ENCODE measurements at places on chromosomes 7 and 10.

DNA sequence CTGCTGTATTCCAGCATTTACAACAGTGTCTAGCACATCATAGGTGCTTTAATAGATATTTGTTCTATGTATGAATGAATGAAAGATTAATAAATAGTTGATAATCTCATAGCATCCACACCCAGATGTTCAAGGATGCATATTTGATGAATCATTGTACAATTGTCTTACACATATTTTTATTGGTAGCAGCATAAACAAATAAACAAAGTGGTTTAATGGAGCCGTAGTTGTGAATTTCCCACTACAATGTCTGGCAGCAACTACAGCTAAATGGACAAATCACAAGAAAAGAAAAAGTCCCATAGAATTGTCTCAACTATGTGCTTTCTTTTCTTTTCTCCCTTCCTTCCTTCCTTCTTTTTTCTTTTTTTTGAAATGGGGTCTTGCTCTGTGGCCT, 150.8 kb downstream of the NRP1 start:
- no peak for DNase-seq

DNA sequence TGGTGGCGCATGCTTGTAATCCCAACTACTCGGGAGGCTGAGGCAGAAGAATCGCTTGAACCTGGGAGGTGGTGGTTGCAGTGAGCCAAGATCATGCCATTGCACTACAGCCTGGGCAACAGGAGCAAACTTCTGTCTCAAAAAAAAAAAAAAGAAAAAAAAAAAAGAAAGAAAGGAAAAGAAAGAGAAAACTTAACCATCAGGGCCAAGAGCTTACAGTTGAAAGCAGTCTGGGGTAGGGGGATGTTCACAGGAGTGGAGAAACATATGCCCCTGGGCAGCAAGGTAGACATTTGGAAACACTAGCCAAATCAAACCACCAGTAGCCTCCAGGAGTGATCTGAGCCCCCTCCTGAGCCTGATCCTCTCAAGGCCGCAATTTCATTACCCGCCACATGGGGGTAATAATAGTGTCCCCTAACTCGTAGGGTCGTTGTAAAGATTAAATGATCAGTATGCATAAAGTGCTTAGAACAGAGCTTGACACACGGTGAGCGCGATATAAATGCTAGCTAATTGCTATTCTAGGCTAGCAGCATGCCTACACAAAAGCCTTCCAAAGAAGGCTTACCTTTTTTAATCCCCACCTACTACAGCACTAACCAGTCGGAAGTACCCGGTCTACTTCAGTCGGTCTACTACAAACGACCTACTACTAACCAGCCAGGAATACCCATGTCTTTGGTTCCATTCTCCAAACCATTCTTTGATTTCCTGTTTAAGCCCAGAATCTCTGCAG, 274.3 kb upstream of the NEBL start:
- no peak for DNase-seq

- DNase-seq = no peak
Observed at GRCh38 chr10:97134983-97135382, 50.8 kb downstream of the SLIT1 start.

- DNase-seq = no peak
Observed at GRCh38 chr10:79181227-79181626, 112.5 kb downstream of the ZMIZ1 start.

GRCh38 chr10:79148452-79149344, 79.9 kb downstream of the ZMIZ1 start:
- no peak for DNase-seq

GRCh38 chr7:20329389-20330238, 1.1 kb upstream of the ITGB8 start:
- no peak for DNase-seq

- no peak for DNase-seq
Observed at GRCh38 chr7:70098133-70098561, 499.9 kb downstream of the AUTS2 start.

- no peak for DNase-seq
Observed at GRCh38 chr7:2163600-2164555, 68.9 kb downstream of the MAD1L1 start.

GRCh38 chr10:116241085-116241484, 31.9 kb downstream of the GFRA1 start:
- DNase-seq = no peak

- DNase-seq = no peak
Observed at GRCh38 chr10:86255405-86256251, 111.0 kb downstream of the GRID1 start.

DNA sequence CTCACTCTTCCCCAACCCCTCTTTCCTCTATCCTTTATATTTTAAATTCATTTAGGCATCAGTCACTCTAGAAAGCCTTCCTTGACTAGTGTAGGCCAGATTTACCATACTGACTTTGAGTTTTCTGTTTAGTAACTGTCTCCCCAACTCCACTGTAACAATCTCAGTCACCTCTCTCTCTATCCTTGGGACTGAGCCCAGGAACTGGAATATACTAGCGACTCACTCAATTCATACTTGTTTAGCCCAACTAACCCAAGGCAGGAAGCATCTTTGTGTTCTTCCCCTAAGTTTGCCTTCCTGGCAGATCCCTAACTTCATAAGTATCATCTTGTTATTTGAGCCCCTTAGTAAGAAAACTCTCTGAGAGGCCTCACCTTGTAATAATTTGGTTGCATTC, 19.1 kb downstream of the PLCE1 start:
- DNase-seq = no peak

- DNase-seq = no peak
Observed at GRCh38 chr10:9342885-9343570, 1288.5 kb downstream of the GATA3 start.

DNA sequence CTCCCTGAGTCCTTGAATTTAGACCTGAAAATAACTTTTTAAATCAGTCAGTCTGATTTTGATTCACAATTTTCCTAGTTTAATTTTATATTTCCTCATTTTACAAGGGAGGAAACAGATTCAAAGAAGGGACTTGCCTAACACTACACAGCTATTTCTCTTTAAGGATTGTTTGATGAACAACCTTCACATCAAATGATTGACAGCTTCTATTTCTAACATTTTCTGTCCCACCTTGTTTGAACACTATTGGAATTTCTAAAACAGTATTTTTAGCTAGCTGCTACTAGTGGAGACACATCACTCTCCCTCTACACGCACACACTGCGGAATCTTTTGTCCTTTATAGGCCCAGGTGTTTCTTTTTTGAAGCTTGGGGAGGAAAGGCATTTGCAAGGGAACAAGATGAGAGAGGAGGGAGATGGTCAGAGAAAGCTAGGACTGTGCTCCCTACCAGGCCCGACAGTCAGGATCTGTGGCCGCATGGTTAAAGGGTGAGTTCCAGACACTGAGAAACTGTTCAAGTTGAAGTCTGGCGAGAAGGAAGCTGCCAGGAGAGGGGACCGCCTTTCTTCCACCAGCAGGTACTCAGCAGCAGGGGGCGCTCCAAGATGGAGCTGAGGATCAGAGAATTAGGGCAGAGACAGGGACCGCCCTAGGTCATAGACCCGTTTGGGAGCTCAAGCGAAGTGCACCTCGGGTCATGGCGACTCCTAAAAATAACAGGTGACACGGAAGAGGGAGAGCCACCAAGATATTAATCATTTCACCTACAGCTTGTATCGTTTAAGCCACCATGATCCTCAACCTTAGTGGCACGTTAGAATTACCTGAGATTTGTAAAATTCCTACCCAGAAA, 49.7 kb downstream of the DNAJC12 start:
- peak; percentile 40 for DNase-seq

DNA sequence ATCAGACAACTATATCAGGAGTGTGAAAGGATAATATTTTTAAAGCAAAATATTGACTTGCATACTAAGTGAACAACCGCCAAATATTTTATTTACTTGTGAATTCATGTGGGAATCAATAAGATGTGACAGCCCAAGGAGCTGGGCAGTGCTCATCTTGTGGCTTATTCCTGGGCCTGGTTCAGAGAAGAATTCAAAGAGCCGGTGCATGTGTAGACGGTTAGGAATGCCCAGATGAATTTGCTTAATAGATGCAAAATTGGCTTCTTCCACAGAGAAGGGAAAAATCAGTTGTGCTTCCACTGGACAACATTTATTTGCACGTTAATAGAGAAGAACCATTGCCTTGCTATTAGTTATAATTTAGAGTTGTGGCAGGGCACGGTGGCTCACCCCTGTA, 4.4 kb downstream of the MYL7 start:
- no peak for DNase-seq

- no peak for DNase-seq
Observed at GRCh38 chr7:120720317-120720716, 137.6 kb downstream of the TSPAN12 start.

- DNase-seq = no peak
Observed at GRCh38 chr10:60525716-60526585, 136.3 kb upstream of the ANK3 start.

GRCh38 chr10:122326806-122327205, 47.7 kb upstream of the PLEKHA1 start:
- DNase-seq = no peak

- no peak for DNase-seq
Observed at GRCh38 chr10:87538092-87539015, 33.7 kb downstream of the MINPP1 start.

DNA sequence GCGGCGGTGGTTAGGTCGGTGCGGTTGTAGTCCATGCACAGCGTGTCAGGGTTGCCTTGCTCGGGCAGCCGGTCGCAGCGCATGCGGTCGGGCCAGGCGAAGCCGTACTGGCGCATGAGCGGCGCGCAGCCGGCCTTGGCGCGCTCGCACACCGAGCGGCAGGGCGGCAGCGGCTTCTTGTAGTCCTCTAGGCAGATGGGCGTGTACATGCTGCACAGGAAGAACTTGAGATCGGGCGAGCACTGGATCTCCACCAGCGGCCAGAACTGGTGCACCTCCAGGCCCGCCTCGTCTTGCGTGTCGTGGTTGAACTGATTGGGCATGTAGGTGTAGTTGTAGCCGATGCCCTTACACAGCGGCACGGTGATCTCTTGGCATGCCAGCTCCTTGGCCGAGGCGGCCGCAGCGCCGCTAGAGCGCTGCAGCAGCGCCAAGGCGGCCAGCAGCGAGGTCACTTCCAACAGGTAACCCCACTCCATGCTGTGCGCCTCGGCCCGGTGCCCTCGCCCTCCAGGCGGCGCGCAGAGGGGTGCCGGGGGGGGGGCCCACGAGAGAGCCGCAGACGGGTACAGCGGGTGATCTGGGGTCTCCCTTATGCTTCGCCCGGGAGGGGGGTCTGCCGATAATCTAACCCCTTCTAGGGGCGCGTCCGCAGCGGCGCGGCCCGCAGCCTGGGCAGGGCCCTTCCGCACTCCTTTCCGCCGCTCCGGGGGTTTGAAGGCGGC, 983 bp downstream of the FZD8 start:
- DNase-seq = no peak

GRCh38 chr10:30160271-30160982, 101.0 kb upstream of the JCAD start:
- DNase-seq = no peak

GRCh38 chr7:80107278-80107677, 27.4 kb upstream of the GNAI1 start:
- DNase-seq = peak; percentile 72

DNA sequence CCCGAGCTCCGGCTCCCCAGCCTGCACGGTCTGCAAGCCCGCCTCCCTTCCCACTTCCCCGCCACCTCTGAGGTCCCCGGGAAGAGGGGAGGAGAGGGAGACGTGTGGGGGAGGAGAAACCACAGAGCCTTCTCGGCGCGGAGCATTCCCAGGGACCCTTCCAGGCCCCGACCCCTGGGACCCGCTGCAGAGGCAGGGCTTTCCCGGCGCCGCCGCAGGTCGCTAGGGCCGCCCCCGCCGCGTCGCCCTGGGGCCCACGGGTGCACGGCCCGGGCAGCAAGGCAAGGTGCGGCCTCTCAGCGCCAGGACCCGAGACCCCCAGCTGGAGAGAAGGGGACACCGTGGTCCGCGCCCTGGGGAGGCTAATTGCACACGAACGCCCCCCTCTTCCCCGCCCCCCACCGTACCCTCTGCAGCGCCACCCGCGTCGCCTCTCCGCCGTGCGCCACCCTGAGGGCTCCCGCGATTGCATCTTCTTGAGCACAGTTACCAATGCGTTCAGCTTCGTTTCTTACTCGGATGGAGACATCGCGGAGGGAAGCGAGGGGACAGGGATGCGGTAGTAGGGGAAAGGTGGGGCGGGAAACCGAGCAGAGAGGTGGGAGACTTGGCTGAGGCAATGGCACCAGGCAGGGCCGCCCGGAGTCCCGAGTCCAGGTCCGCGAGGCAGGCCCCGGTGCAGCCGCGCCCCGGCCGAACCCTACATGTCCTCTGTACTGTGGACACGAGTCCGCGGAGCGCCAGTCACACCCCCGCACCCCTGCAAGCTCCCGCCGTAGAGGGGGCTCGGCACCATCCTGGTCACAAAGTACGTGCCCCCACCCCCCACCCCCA, 28.9 kb downstream of the SKIDA1 start:
- no peak for DNase-seq

DNA sequence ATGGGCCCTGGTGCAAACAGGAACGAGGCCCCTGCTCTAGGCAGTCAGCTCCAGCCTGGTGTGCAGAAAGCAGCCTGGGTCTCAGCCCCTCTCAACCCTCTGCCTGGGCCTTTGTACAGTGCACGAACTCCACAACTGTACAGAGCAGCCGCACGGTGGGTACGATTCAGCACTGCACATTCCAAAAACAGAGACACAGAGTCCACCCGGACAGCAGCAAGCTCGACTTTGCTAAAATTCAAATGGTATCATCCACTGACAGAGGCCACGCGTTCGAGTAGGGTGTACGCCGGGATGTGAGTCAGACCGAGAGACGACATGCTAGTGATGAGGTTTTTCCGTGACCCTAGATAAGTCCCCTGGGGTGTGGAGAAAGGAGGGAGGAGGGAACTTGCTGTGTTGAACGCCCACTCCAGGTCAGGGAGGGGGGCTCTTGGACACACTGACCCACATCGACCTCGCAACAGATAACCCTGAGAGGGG, 65.6 kb upstream of the PDGFA start:
- DNase-seq = no peak

DNA sequence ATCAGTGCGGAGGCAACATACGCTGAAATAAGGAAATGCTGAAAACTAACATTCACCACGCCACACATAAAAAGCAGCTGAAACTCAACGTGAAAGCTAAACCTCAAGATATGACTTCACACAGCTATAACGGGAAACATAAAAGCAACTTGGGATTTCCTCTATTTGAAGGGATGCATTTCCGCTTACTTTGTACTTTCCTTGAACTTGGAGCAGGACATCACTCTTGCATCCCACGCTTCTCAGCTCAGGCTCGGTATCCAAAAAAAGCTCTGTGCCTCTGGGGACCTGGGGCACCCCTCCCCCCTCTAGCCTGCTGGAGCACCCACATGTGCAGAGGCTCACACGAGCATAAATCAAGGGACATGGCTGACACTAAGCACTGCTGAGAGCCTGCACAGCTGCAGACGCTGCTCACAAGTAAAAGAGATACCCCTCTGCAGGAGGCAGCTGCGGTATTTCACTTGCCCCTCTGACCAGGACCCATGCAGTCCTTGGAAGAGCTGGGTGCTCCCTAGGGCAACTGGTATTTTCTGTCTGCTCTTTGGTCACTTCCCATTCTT, 34.2 kb downstream of the PARD3 start:
- peak; percentile 84 for DNase-seq

- DNase-seq = no peak
Observed at GRCh38 chr7:99833289-99833877, 5.6 kb downstream of the CYP3A43 start.

- no peak for DNase-seq
Observed at GRCh38 chr7:148702876-148703670, 4.4 kb downstream of the CUL1 start.
